ENCODE measurements at places on chromosomes 12 and 14.
A peak's percentile ranks its signal among the peaks of the same experiment; 100 is the strongest.

- no peaks in the 10 kb centered on the region for H3K4me1 ChIP-seq
- H3K4me3 ChIP-seq = no peak overlapping the region
- no peaks in the 10 kb centered on the region for H3K36me3 ChIP-seq
- H3K27me3 ChIP-seq = no peaks in the 10 kb centered on the region
- no peak overlapping the region for H3K27ac ChIP-seq
- no peak for DNase-seq
Measured at GRCh38 chr12:4015225-4016091, 142.3 kb upstream of the PARP11 start.

GRCh38 chr14:24408764-24409163 lies 10.0 kb downstream of the NYNRIN start:
- H3K4me1 ChIP-seq = no peaks in the 10 kb centered on the region
- no peak for DNase-seq
- H3K27me3 ChIP-seq = no peaks in the 10 kb centered on the region
- H3K36me3 ChIP-seq = no peaks in the 10 kb centered on the region

DNA sequence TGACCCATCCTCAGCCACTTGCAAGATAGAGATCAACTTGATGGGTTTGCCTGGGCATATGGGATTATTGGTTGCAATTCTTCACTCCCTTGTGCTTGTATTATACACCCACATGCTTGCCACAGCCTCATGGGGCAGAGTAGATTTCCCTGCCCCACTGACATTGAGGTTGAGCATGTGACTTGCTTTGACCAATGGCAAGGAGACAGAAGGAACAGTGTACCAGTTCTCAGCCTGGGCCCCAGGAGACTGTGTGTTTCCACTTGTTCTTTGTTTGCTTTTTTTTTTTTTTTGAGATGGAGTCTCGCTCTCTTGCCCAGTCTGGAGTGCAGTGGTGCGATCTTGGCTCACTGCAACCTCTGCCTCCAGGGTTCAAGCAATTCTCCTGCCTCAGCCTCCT lies 31.8 kb downstream of the CALM1 start:
- H3K27ac ChIP-seq = no peak overlapping the region
- H3K4me3 ChIP-seq = no peak overlapping the region
- H3K27me3 ChIP-seq = no peaks in the 10 kb centered on the region
- no peak for DNase-seq
- H3K36me3 ChIP-seq = no peaks in the 10 kb centered on the region

- no peak overlapping the region for H3K4me3 ChIP-seq
- no peak overlapping the region for H3K27ac ChIP-seq
- H3K36me3 ChIP-seq = peaks cover 5% of the 10 kb centered on the region
- H3K4me1 ChIP-seq = peaks cover 4% of the 10 kb centered on the region
- DNase-seq = no peak
- H3K27me3 ChIP-seq = no peaks in the 10 kb centered on the region
Measured at GRCh38 chr12:27592548-27592947, 68.5 kb downstream of the PPFIBP1 start.

GRCh38 chr12:56839915-56840325 lies 76.8 kb downstream of the HSD17B6 start:
- H3K4me1 ChIP-seq = no peaks in the 10 kb centered on the region
- H3K27ac ChIP-seq = no peak overlapping the region
- no peak overlapping the region for H3K4me3 ChIP-seq
- H3K36me3 ChIP-seq = no peaks in the 10 kb centered on the region
- H3K27me3 ChIP-seq = peaks cover 2% of the 10 kb centered on the region
- DNase-seq = peak; percentile 15

DNA sequence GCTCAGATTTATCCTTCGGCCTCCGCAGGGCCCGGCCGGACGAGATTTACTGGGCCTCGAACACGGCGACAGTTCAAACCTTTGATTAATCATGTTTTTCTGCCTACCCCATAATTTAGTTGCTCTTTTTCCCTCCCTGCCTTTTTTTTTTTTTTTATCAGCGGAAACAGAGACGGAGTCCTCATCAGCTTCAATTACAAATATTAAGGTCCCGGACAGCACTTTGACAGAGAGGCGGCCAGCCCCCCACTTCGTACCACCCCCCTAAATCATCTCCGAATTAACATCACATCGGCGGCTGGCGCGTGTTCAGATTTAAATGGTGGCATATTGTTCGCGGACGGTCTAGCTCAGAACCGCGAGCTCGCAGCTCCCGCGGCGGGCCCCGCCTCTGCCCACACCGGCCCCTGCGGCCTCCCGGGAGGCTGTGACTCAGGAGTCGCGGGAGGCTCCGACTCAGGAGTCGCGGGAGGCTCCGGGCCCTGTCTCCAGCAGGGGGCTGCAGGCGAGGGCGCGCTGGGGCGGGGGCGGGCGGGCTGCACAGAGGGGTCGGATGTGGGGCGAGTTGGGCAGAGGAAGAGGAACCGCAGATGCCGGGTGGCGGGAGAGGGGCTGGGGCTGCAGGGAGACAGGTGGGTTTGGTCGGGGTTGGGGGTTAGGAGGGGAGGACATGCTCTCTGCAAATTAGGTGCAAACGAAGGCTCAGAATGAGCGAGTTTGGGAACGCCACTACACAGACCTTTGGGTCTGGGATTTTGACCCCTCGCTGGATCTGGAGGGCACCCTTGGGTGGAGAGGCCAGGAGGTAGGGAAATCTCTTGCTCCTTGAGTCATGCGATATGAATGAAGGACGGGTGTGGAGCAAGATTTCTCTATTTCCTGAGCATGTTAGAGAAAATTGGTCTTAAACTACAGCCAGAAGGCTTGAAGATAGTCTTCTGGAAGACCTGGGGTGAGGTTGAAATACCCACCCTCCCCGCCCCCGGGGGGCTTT lies 19.6 kb upstream of the ATP5MC2 start:
- H3K36me3 ChIP-seq = no peaks in the 10 kb centered on the region
- peaks cover 96% of the 10 kb centered on the region for H3K27me3 ChIP-seq
- no peak overlapping the region for H3K27ac ChIP-seq
- H3K4me3 ChIP-seq = peak overlapping the region; percentile 30
- DNase-seq = no peak

All from thymus (tissue), 14 donors.